ENCODE measurements at places on chromosomes 13 and 19.

DNA sequence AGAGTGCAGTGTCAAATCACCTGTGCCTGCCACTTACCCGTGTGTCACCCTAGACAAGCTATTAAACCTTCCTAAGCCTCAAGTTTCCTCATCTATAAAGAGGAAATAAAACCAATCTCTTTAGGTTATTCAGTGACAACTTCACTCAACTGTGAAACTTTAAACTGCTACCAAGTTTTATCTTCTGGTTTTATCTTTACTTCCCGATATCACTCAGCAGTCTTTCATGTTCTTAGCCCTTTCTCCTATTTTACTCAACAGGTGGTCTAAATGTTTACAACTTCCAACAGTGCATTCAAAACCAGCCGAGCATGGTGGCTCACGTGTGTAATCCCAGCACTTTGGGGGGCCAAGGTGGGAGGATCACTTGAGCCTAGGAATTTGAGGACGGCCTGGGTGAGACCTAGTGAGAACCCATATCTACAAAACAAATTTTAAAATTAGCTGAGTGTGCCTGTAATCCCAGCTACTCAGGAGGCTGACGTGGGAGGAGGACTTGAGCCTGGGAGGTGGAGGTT is 59.6 kb downstream of the GPALPP1 start:
- DNase-seq: no peak
- H3K36me3 ChIP-seq: no peaks in the 10 kb centered on the region
- no peak overlapping the region for H3K4me3 ChIP-seq
- peaks cover 4% of the 10 kb centered on the region for H3K4me1 ChIP-seq

GRCh38 chr13:20713014-20713376 is 9.5 kb downstream of the IL17D start:
- H3K36me3 ChIP-seq: no peaks in the 10 kb centered on the region
- H3K4me1 ChIP-seq: no peaks in the 10 kb centered on the region
- H3K4me3 ChIP-seq: no peak overlapping the region
- no peaks in the 10 kb centered on the region for H3K27me3 ChIP-seq
- no peak overlapping the region for H3K27ac ChIP-seq

DNA sequence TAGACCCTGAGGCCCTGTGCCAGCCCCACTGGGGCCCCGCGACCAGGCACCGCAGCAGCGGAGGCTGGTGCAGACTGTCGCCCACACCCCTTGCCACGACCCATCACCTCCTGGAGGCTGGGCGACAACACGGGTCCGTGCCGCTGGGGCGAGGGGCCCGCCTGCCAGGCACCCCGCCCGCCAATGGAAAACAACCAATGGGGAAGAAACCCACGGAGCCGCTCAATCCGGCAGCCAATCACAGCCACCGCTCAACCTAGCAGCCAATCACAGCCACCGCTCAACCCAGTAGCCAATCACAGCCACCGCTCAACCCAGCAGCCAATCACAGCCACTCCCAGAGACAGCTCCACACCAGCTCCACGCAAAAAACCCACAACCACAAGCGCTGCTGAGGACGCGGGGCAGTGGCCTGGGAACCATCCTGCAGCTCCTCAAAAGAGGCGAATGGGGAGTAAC is 29.7 kb downstream of the GPX4 start:
- no peaks in the 10 kb centered on the region for H3K27me3 ChIP-seq
- peak; percentile 87 for DNase-seq
- peak overlapping the region; percentile 88 for H3K4me3 ChIP-seq
- H3K27ac ChIP-seq: peak overlapping the region; percentile 46
- peaks cover 74% of the 10 kb centered on the region for H3K4me1 ChIP-seq

- H3K4me1 ChIP-seq: peaks cover 15% of the 10 kb centered on the region
- H3K27me3 ChIP-seq: no peaks in the 10 kb centered on the region
- no peak for DNase-seq
- H3K36me3 ChIP-seq: no peaks in the 10 kb centered on the region
- no peak overlapping the region for H3K27ac ChIP-seq
Measured at GRCh38 chr13:28503182-28503967, 8.4 kb upstream of the FLT1 start.

- H3K4me3 ChIP-seq: peak overlapping the region; percentile 12
- no peaks in the 10 kb centered on the region for H3K27me3 ChIP-seq
- H3K27ac ChIP-seq: no peak overlapping the region
- H3K36me3 ChIP-seq: no peaks in the 10 kb centered on the region
- peaks cover 8% of the 10 kb centered on the region for H3K4me1 ChIP-seq
Measured at GRCh38 chr19:39953915-39954314, 17.1 kb upstream of the PSMC4 start.

DNA sequence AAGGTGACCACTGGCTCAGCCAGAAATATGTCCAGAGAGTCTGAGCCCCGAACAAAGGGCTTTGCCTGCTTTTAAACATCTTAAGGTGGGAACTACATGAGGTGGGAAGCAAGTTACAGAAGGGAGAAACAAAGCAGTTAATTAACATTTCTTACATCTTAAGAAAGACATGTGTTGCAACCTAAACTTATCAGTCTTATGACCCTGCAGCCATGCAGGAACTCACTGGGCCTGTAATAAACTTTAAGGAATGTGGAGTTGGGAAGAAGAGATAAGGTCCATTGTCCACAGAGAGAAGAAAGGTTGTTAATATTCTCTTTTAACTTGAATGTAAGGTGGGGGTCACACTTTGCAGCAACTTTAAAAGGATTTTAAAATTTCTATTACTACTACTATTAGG is 46.8 kb upstream of the CYP2A7 start:
- H3K27me3 ChIP-seq: no peaks in the 10 kb centered on the region
- no peak overlapping the region for H3K27ac ChIP-seq
- no peak for DNase-seq
- H3K36me3 ChIP-seq: no peaks in the 10 kb centered on the region

DNA sequence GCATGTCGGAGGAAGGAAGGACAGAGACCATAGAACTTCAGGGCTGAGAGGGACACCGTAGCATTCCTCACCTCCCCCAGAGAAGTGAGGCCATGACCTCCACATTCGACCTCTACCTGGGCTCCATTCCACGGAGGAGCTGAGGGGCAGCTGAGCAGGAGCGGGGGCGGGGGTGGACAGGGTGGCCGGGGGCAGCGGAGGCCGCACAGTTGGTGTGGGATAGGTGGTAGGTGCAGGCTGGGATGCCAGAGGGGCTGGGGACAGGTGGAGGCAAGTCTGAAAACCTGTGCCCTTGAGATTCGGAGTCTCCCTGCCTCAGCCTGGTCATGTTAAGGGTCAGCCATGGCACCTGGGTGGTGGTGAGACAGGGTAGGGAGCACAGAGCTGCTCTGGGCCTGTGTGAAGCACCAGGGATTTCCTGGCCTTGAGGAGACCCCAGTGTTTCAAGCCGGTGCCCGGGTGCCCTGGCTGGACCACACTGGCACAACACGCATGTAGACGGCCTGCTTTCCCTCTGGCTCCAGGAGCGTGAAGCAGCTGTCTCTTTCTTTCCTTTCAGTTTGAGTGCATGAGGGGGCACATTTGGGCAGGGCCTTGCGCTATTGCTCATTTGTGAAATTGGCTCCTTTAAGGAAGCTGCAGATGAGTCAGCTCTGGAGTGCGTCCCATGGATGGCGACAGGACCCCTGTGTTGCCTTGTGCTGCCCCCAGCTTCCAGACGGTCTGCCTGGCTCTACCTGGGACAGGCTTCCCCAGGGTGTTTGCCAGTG is 51.8 kb downstream of the TSSK6 start:
- peaks cover 55% of the 10 kb centered on the region for H3K4me1 ChIP-seq
- H3K27ac ChIP-seq: peak overlapping the region; percentile 56
- no peak overlapping the region for H3K4me3 ChIP-seq

DNA sequence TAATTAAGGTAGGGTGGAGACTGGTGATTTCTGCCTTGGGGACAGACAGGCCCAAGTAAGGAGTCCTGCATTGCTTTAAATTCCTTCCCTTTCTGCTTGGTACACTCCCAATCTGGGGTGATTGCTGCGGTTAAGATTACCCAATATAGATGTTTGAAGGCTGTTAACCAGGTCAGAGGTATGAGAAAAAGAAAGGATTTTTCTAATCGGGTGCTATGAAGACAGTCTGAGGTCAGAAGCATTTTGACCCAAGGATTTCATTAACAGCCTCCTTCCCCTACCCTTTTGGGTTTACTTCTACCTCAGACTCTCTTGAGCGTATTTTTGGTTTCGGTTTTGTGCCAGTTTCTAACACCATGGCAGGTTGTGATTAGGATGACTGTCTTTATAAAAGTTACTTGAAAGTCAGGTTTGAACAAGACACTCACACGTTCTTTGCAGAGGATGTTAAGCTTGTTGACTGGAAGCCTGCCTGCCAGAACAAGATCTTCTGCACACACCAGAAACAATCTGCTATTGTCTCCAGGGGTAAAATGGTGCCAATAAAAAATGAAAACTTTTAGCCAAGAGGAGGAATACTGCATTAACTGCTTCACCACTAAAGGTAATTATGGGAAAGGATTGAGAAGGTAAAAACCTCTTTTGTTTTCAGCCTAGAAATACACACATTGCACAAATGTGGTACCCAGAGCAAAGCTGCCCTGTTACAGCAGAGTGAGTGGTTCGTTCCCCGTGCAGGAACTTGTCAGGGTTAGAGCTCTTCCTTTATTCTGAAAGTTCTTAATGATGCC is 108.8 kb downstream of the NDFIP2 start:
- H3K4me1 ChIP-seq: no peaks in the 10 kb centered on the region
- no peak overlapping the region for H3K27ac ChIP-seq
- H3K27me3 ChIP-seq: no peaks in the 10 kb centered on the region
- no peaks in the 10 kb centered on the region for H3K36me3 ChIP-seq
- DNase-seq: no peak

- no peaks in the 10 kb centered on the region for H3K36me3 ChIP-seq
- H3K27me3 ChIP-seq: no peaks in the 10 kb centered on the region
- no peak for DNase-seq
Measured at GRCh38 chr13:47396915-47397314, 500.1 kb upstream of the HTR2A start.

DNA sequence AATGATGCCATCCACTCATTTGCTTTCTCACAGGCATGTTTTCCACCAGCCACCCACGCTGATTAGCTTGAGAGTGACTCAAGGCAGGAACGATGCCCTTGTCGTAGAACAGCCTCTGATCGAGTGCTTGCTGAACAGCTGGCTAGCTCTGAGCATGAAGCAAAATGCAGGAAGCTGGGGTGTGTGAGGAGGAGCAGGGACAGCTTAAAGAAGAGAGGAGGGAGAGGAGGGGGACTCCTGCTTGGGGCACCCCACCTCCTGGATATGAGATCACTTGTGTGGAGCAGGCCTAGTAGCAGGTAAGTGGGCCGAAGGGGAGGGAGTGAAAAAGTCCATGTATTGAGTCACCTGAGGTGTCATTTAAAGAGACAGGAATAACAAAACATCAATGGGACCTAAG is 48.8 kb downstream of the IRS2 start:
- DNase-seq: no peak
- peaks cover 2% of the 10 kb centered on the region for H3K4me1 ChIP-seq
- H3K27me3 ChIP-seq: no peaks in the 10 kb centered on the region
- no peaks in the 10 kb centered on the region for H3K36me3 ChIP-seq
- no peak overlapping the region for H3K27ac ChIP-seq
- no peak overlapping the region for H3K4me3 ChIP-seq

DNA sequence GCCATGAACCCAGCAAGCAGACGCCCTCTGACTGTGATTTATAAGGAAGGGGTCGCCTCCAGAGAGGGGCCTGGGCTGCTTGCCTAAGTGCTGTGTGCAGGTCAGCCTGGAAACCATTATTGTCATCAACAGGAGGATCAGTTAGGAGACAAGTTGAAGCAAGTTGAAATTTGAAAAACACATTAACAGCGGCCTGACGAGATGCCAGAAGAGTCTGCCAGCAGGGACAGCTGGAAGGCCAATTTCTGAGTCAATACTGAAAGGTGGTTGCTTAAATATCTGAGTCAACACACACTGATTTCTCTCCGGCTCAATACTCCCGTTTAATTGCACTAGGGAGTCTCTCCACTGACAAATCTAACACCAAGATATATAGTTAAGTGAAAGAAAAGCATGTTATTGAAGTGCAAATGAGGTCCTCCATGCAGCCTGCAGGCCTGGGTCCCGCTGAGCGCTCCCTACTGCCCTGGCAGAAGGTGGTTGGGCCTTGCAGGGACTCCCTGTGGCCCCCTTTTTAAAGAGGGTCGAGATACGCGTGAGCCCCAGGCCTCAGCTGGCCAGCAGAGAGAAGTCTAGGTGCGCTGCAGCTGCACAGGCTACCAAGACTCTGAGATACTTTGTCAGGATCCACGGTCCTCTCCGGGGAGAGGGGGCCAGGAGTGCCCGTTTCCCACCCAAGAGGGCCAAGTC is 91.1 kb downstream of the RNASEH2B start:
- H3K4me3 ChIP-seq: no peak overlapping the region
- H3K36me3 ChIP-seq: no peaks in the 10 kb centered on the region
- DNase-seq: no peak
- no peaks in the 10 kb centered on the region for H3K4me1 ChIP-seq
- H3K27ac ChIP-seq: no peak overlapping the region

DNA sequence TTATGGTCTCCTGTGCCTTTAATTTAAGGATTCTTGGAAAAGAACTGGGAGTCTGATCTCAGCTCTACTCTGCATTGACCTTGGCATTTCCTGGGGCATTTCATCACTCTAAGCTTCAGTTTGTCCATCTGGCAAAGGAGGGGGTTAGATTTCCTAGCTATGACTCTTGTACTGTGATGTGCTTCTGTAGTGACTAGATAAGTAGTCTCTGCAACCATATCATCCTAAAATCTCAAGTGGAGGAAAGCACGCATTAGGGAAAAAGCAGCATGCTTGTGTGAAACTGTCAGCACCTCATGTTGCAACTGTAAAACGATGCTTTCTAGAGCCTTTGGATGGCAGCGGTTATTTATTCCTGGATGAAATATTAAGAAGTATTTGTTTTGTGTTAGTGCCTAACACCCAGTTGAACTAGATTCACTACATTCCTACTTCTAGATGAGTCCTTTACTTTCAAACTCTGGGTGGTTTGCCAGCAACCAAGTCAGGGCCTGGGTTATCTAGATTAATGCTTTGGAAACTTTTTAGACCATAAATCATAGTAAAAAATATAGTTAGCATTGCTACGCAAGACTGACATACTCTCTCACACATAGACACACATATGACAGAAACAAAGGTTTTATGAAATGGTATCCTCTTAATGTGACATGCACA is 6.8 kb downstream of the WDFY2 start:
- peak overlapping the region; percentile 14 for H3K4me3 ChIP-seq
- H3K27ac ChIP-seq: peak overlapping the region; percentile 77
- DNase-seq: peak; percentile 35
- H3K27me3 ChIP-seq: no peaks in the 10 kb centered on the region
- H3K36me3 ChIP-seq: no peaks in the 10 kb centered on the region
- peaks cover 36% of the 10 kb centered on the region for H3K4me1 ChIP-seq

- no peaks in the 10 kb centered on the region for H3K27me3 ChIP-seq
- no peak overlapping the region for H3K4me3 ChIP-seq
- no peaks in the 10 kb centered on the region for H3K4me1 ChIP-seq
- no peaks in the 10 kb centered on the region for H3K36me3 ChIP-seq
Measured at GRCh38 chr13:42007844-42008243, 40.6 kb upstream of the DGKH start.

Data from common myeloid progenitor, CD34-positive (primary cell).